Ureter (tissue), 1 donor: ENCODE measurements at places on chromosomes 3 and 15. TPM values are rescaled to one million over a fixed set of nuclear protein-coding genes. Genes with fewer than 3 reads are reported as not detected.

DNA sequence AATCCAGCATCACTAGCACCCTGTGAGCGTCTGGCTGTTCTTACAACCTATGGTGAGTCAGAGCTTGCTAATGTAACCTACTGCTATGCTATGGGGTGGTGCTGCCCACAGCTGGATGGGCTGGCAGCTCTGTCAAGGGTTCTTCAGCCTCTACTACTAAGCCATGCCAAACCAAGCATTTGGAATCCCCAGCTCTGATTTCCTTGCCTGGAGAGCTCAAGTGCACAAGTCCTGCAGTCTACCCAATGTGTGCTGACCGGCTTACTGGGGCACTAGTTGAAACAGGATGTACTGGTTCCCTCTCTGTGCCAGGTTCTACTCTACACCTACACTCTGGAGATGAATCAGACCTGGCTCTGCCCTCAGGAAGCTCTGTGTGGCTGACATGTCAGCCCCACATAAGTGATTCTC lies 4.2 kb downstream of the TEX264 start:
- no peak for DNase-seq

DNA sequence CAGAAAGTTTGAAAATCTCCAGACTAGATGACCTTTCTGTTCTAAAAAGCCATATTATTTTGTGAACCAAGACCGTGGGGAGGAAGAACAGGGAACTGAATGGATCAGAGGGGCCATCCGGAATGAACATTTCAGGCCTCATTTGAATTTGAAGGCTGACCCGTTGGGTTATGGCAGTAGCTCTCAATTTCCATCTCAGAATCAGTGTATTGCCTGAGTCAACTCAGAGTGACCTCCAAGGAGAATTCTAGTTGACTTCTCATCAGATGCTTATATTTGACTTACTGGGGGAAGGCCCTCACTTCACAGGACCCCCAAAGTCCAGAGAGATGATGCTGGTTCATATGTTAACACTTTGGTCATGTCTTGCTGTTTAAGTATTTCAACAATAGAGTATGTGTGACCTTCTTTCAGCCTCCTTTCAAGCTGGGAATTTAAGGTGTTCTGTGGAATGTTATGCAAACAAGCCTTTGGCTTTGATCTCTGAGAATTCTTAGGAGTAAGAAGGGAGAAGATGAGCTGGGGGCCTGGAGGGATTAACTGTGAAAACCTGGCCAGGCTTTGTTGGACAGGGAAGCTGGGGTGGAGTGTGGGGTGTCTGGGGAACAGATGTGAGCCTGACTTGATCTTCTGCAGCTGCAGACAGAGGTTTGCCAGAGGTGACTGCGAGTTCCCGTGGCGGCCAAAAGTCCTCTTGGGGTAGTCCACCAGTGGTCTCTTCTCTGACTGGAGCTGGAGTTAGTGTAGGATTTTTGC lies 111.2 kb upstream of the RGMA start:
- DNase-seq = no peak

The PLD1 gene
- total RNA-seq = 43.7 TPM

DNA sequence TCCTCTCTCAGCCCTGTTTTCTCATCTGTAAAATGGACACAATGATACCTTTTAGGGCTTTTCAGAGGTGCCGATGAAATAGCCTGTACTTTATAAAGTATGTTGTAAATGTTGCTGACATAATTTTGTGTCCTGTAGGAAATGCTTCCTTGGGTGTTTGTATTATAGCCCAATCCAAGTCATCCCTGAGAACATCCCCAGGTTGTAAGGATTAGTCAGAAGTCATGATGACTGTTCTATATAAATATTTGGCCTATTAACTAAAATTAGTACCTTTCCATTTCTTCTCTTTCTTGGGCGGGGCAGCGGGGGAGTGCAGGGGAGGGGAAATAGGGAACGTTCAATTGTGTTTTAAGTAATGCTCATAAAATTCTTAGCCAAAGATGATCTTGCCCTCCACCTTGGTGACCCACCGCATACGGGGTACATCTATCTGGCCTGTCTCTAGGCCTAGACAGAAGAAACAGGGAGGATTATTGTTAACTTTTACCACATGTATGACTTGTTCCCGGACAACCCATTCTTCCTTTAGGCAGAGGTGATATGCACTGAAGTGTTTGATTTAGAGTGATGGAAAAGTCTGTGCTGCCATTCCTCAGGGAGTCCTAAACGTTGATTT lies 120.7 kb downstream of the VGLL4 start:
- DNase-seq = no peak

- no peak for DNase-seq
These were observed 23.1 kb upstream of the GPR171 start for GRCh38 chr3:151226088-151226563.

- DNase-seq = no peak
These were observed 207.0 kb upstream of the DCBLD2 start for GRCh38 chr3:99108508-99108907.
